ENCODE measurements at places on chromosomes 12 and 14. TPM values are rescaled to one million over a fixed set of nuclear protein-coding genes. Genes with fewer than 3 reads are reported as not detected.
A peak's percentile ranks its signal among the peaks of the same experiment; 100 is the strongest.

DNA sequence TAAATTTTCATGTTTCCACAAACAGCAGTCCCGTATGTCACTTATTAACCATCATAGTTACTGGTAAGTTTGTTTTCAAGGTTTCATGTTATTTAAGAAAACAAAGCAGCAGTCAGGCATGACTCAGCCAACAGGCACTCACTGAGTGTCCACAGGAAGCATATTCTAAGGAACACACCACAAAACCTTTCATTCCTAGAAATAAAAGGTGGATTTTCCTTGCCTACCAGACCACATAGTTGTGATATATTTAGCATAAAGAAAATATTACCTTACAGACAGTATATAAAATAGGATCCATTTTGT lies 143.3 kb upstream of the AVPR1A start:
- H3K4me1 ChIP-seq = no peaks in the 10 kb centered on the region
- no peaks in the 10 kb centered on the region for H3K36me3 ChIP-seq
- DNase-seq = no peak
- H3K27me3 ChIP-seq = no peaks in the 10 kb centered on the region

DNA sequence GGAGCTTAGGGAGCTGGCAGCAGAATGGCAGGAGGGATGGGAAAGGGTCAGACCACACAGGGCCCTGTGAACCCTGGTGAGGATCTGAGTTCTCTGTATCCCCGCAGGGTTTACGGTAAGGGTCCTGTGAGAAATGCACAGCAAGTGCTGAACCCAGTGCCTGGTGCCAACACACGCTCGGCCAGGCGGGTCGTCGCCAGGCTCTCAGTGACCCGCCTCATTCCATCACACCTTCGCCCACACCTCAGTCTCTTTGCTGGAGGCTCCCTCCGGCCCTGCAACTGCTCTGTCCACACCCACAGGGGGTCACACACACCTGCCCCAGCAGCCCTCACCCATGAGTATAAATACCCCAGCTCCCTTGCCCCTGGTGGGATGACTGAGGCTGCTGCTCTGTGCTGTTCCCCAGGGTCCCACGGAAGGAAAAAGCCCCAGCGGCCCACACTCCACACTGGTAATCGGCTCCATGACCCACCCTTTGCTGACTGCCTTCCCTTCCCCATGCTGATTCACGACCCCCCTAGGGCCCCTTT lies 23.1 kb downstream of the CAMKK2 start:
- H3K4me3 ChIP-seq = no peak overlapping the region
- H3K36me3 ChIP-seq = peaks cover 41% of the 10 kb centered on the region
- DNase-seq = no peak
- no peaks in the 10 kb centered on the region for H3K27me3 ChIP-seq
- H3K27ac ChIP-seq = no peak overlapping the region
- peaks cover 20% of the 10 kb centered on the region for H3K4me1 ChIP-seq

MGP gene
- 464 TPM for total RNA-seq

KRT82 gene
- not detected for total RNA-seq

CELA1 gene
- not detected for total RNA-seq

DNA sequence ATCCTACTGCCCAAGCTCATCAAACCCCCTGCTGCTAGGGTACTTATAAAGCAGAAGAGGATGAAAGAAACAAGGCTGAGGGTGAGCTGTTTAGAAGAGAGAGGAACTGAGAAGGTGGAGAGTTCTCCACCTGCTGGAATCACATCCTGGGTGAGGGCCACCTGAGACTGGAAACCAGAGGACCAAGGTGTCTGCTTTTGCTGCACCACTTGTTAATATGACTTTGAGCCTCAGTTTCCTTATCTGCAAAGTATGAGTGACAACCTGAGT lies 203.2 kb upstream of the SSTR1 start:
- H3K4me3 ChIP-seq = no peak overlapping the region
- H3K36me3 ChIP-seq = no peaks in the 10 kb centered on the region
- no peak overlapping the region for H3K27ac ChIP-seq
- no peaks in the 10 kb centered on the region for H3K4me1 ChIP-seq

DNA sequence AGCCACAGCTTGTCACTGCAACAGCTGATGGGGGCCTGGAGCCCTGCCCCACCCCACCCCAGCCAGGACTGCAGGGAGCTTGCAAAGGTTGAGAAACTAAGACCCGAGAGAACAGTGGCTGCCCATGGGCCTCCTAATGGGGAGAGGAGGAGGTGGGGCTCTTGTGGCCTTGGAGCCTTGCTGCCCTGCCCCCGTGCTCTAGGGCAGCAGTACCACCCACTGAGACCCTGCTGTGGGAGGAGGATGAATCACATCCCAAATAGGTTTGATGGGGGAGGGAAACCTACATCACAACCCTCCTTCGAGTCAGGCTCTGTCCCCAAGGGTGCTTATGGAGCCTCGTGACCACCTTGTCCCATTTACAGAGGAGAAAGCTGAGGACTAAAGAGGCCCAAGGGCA lies 15.9 kb downstream of the HHIPL1 start:
- peaks cover 39% of the 10 kb centered on the region for H3K27me3 ChIP-seq
- H3K4me3 ChIP-seq = no peak overlapping the region
- no peak for DNase-seq

GRCh38 chr12:50192236-50192635 lies 25.1 kb upstream of the CERS5 start:
- H3K27ac ChIP-seq = no peak overlapping the region
- H3K27me3 ChIP-seq = no peaks in the 10 kb centered on the region
- no peak for DNase-seq
- H3K4me1 ChIP-seq = peaks cover 21% of the 10 kb centered on the region
- no peak overlapping the region for H3K4me3 ChIP-seq

DNA sequence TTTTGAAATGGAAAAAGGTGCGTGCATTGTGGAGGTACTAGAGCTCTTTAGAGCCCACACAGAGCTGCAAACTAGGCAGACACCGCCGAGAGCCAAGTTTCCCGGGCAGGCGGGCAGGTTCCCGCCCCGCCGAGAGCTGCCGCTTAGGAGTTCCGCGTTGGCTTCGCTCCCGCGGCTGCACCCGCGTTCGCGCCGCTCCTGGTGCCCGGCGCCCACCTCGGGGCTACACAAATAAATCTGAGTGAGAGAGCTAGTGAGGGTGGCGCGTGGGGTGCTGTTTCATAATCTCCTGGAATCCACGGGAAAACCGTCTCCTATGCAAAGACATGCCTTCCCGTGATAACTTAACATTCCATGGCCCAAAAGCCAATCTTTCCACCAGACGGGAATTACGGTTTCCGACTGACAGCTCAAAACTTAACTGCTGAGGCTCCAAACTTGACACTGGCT lies 645 bp downstream of the KITLG start:
- peak; percentile 62 for DNase-seq
- peak overlapping the region; percentile 82 for H3K4me3 ChIP-seq
- H3K27me3 ChIP-seq = no peaks in the 10 kb centered on the region
- H3K36me3 ChIP-seq = no peaks in the 10 kb centered on the region

Measured in lower lobe of right lung (tissue), 2 donors.